Stimulated activated CD8-positive, alpha-beta memory T cell treated with anti-CD3 and anti-CD28 coated beads, Interleukin-2, amount 100 ng/mL, for 1 hour (primary cell): ENCODE measurements at places on chromosomes 1 and 21.

- no peak for DNase-seq
These were observed 34.3 kb downstream of the TNFSF18 start for GRCh38 chr1:173016419-173016818.

DNA sequence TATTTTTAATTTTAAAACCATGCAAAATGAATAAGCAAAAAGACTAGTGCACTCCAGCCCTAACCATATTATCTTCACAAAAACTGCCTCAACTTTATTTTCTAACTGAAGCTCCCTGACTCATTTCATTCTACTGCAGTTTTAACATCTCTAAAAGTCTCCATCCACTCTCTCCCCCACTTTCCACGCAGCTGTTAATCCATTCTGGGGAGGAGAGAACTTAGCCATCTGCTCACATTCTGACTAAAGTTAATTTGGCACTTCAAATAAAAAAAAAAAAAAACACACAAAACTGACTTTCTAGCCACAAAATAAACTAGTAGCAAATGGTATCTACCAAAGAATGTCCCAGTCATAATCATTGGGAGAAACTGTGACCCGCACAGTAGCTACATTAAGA lies 5.4 kb upstream of the MYBPHL start:
- DNase-seq = no peak

- DNase-seq = no peak
These were observed 208.3 kb upstream of the RUNX1 start for GRCh38 chr21:35257413-35257812.

DNA sequence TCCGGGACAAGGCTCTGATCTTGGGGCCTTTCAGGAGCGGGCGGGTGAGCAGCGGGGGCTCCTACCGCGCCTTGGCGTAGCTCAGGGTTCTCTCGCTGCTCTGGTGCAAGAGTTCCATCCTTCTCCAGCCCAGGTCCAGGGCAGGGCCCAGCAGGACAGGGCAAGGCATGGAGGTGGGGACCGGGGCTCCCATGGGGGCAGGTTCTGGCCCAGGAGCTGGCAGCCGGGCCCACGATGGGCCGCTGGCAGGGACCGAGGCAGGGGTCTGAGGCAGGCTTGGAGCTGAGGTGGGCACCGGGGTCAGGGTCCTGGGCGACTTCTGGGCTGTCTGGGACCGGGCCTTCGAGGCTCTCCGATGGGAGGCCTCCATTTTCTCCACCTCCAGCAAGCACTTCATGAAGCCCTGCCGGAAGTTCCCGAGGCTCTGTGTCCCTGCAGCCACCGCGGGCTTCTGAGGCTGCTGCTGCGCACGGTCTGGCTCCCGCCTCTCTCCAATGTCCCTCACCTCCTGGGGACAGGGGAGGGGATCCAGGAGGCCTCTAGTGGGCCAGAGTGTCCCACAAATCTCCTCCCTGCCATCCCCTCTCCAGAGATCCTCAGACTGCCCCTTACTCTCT lies 27.6 kb downstream of the SPATA21 start:
- no peak for DNase-seq

DNA sequence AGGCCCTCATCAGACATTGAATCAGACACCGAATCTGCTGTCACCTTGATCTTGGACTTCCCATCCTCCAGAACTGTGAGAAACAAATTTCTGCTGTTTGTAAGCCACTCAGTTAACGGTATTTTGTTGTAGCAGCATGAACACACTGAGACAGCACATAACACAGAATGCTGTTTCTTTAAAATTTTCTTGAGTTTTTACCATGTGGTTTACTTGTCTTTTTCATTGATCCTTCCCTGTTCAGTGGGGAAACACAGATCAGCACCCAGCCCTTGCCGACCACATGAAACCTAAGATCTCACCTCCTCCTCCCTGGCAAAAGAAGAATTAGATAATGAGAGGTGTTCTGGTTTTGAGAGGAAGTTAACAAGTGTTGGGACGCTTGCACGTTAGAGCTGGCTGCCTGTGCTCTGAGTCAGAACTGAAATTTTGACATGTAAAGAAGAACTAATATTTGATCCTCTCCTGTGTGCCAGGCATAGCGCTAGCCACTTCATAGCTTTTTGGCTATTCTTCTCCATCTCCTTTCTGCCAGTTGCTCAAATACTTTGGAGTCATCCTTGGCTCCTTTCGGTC lies 179.6 kb downstream of the DHRS3 start:
- no peak for DNase-seq

- no peak for DNase-seq
These were observed 940 bp upstream of the PLA2G2C start for GRCh38 chr1:20187103-20187812.

- DNase-seq = no peak
These were observed 3.7 kb downstream of the ATP1A1 start for GRCh38 chr1:116376729-116377086.

DNA sequence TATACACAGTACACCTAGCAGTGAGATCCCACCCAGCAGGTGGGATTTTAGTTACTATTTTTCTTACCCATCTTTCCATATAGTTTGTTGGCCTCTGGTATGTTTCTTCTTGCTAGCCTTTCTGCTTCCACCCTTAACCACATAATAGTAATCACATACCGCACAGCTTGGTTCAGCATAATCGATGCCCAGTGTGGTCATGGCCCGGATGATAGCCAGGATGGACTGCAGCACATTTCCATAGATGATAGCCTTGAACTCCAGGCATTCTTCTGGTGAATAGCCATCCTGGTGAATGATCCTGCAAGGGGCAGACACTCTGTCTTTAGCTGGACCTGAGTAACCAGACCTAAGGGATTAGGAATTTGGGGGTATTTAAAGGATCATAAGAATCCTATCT lies 9.5 kb downstream of the GNAT2 start:
- DNase-seq = no peak

GRCh38 chr1:91130256-91130985 lies 108.6 kb upstream of the ZNF644 start:
- no peak for DNase-seq

GRCh38 chr21:35905963-35906345 lies 154.4 kb downstream of the SETD4 start:
- DNase-seq = no peak

GRCh38 chr21:33232291-33233034 lies 2.7 kb downstream of the IFNAR2 start:
- no peak for DNase-seq

DNA sequence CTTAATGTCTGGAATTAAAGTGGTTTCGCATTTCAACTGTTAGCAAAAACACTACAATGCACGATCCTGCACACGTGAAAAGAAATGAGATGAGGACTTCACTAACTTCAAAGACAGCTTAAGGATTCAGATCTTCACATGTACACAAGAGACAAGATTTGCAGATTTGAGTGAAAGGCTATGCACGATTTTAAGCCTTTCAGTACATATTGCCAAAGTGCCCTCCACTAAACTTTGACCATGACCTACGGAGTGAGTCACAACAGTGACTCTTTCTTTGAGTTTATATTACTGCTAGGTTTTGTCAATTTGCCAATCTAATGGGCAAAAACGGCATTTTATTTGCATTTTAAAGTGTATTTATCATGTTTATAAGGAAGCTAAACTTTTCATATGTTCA lies 41.2 kb upstream of the CR1L start:
- DNase-seq = no peak

DNA sequence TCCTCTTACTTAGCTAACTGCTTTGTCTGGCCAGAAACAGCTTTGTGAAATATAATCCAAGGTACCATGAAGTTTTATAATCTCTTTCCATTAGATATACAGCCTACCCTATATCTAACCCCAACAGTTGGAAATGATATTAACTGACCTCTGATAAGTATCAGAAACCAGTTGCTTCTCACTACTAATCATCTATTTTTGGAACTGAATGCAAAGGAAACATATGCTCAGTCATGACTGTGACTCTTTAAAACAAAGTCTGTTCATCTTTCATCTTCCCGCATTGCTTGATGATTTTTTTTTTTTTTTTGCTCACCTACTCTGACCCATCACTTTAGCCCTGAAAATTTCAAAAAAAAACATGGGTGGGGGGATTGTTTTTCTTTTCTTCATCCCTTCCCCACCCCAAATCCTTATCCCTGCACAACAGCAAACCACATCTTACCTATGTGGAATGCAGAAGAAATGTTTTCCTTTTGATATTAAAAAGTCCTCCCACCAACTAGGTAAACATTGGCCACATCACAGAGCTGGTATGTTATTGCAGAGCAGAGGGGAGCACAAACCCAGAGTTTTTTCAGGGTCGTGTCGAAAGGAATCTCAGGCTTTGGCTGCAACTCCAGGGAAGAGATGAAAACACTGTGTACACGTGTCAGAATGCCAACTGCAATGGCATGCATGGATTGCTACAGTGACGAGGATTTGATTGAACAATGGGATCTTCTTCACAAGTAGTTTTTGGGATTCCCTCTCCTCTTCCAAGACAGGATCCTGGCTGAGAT lies 137.3 kb downstream of the SLC30A10 start:
- no peak for DNase-seq

GRCh38 chr1:218294546-218294945 lies 9.5 kb downstream of the RRP15 start:
- DNase-seq = no peak

GRCh38 chr1:166939741-166940375 lies 35.5 kb downstream of the ILDR2 start:
- no peak for DNase-seq

DNA sequence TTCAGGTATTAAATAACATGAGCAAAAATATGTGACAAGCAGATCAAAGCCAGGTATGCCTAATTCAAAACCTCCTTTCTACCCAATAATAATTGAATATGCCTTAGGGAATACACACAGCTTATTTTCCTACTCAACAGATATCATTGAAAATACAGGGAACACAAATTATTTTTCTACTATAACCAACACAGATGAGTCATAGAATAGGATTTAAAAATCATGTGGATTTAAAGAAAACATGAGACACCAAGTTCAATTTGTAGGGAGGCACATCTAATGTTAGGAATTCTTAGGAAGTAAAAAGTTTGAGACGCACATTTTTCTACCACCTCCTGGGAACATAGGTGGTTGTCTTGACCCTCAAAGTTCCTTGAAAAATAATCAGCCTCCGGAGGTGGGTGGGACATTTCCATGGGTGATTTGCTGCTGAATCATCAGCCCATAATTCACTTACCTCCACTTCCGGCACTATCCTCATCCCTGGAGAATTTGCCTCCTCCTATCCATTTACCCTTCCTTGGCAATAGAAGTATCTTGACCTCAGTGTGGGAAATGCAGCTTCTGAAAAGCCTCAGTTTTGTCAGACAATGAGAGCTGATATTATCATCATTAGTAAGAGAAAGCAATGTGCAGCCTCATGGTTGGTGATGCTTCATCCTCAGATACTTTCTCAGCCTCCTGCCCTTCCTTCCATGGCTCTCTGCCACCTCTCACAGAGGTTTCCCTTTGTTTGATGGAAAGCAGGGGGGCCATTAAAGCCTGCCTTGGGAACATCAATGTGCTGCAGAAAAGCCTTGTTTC lies 33.5 kb upstream of the RGS4 start:
- no peak for DNase-seq

- DNase-seq = no peak
These were observed 371.6 kb upstream of the USP24 start for GRCh38 chr1:55586771-55587170.

DNA sequence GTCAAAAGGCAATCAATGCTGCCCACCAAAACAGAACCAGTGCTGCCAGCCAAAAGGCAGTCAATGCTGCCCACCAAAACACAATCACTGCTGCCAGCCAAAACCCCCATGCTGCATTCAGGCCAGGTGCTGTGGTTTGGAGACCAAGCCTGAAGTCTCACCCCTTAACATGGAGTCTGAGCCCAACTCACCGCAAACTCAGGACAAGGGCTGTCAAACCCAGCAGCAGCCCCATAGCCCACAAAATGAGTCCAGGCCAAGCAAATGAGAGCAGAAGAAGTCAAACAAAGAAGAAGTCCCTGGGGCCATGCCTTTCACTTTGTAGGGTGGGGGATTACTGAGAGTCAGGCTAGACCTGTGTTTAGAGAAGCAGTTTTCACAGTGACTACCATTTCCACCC lies 6.4 kb downstream of the SMCP start:
- DNase-seq = no peak

GRCh38 chr1:86137436-86137835 lies 19.1 kb downstream of the COL24A1 start:
- DNase-seq = no peak

DNA sequence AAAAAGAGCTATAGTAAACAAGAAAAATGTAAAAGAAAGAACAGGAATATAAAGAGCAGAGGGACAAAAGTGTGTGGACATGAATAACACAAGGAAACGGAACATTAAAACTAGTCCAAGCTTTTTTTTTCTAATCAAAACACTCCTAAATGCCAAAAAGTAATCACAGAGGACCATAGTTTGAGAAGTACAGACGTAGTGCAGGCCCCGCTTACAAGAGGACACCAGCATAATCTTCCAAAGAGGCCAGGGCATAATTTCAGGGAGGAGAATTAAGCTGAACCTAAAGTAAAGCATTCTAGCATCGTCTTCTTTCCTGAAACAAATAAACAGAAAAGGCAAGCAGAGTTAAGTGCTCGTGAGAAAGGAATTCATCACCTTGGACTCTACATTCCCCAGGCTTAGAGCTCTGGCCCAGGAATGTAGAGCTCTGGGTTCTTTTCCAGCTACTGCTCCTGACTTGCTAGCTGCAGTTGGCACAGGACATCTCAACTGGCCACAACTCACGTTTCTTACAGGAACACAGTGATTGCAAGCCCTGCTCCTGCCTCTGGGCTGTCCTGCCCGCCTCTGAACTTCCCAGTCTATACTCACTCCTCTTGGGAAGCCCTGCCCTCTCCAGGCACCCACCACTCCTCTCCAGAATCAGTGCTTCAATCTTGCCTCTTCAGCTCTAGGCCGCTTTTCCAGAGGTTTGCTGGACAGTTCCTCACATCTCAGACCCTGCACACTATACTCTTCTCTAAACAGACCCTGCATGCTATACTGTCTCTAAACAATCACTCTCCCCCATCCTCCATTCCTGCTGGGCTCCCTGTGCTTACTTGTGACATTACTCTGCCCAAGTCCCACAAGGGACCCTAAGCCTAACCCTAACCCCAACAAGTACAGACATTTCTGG lies 9.8 kb downstream of the RGS8 start:
- DNase-seq = no peak

GRCh38 chr1:57517587-57518374 lies 93.9 kb upstream of the DAB1 start:
- no peak for DNase-seq

DNA sequence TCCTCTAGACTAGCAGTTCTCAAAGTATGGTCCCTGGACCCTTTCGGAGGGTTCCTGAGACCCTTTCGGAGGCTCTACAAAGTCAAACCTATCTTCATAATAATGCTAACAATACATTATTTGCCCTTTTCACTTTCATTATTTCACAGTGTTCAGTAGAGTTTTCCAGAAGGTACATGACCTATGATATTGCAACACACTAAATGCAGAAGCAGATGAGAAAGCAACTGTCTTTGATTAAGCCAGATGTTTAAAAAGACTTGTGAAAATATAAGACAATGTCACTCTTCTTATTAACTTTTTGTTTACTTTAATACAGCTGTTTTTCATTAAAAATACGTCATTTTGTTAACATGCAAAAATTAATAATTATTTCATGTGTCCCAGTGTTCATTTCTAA lies 5.8 kb downstream of the KCNJ10 start:
- no peak for DNase-seq

GRCh38 chr1:245188403-245188802 lies 33.6 kb downstream of the KIF26B start:
- no peak for DNase-seq

- DNase-seq = no peak
These were observed 181.1 kb upstream of the APP start for GRCh38 chr21:26351661-26352060.

GRCh38 chr1:226033991-226034390 lies 28.5 kb upstream of the H3-3A start:
- no peak for DNase-seq

GRCh38 chr1:167794043-167794442 lies 72.3 kb downstream of the MPZL1 start:
- no peak for DNase-seq
